Calu3 (cell line): ENCODE measurements at places on chromosomes 6 and 20. TPM values are rescaled to one million over a fixed set of nuclear protein-coding genes. Genes with fewer than 3 reads are reported as not detected.

The NR2E1 gene
- total RNA-seq, result not detected in 2 replicates

DNA sequence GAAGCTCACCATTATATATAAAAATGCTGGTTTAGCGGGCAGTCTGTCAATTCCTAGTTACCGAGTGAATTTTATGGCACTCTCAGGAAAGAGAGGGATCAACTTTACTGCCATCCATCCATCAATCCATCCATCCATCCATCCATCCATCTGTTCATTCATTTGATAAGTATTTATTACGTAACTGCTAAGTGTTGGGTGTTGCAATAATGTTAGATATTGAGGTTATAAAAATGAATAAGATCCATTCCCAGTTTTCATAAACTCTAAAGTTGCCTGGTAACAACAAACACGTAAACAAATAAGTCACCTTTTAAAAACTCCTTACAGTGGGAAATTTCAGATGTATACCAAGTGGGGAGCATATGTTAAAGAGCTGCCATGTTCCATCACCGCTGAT, 36.8 kb downstream of the SASH1 start:
- H3K27me3 ChIP-seq, result no peaks in the 10 kb centered on the region
- no peaks in the 10 kb centered on the region for H3K4me1 ChIP-seq
- no peak overlapping the region for H3K4me3 ChIP-seq
- DNase-seq, result no peak
- H3K36me3 ChIP-seq, result no peaks in the 10 kb centered on the region

- H3K4me1 ChIP-seq, result peaks cover 45% of the 10 kb centered on the region
- peak within 1 kb of the TSS; percentile 98 for H3K4me3 ChIP-seq
- H3K27ac ChIP-seq, result peak within 1 kb of the TSS; percentile 97
- H3K36me3 ChIP-seq, result peaks cover 100% of the 10 kb centered on the region
- DNase-seq, result peak; percentile 80
Measured at GRCh38 chr6:33313709-33314514, at the start of gene TAPBP. Gene TAPBP, minus strand, starts transcription at chr6:33314078. Its CDS starts 37 bp downstream, at chr6:33314041.

GRCh38 chr20:50695135-50695872, 4.0 kb upstream of the RIPOR3 start:
- peaks cover under 1% of the 10 kb centered on the region for H3K36me3 ChIP-seq
- H3K27me3 ChIP-seq, result no peaks in the 10 kb centered on the region

The E2F1 gene
- total RNA-seq, result 56.9 and 62.3 TPM in 2 replicates
